ENCODE measurements at places on chromosomes 7 and 10.

- DNase-seq, result no peak
Observed at GRCh38 chr7:110373416-110373815, 717.5 kb upstream of the LRRN3 start.

DNA sequence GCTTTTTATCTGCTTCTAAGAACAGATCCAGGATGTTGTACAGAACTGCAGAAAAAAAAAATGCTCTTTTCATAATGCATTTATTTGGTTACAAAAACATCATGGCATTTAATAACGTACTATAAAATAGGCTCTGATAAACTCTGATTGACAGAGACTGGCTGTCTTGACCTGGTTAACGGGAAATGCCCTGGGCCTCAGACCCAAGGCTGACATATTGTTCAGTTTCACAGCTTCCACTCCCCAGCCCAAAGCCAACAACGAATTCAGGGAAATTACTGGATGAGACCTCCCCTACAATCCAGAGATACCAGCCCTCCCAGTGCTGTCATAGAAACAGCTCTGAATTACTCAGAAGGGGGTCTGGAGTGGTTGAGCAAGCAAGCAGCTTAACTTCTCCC is 260.1 kb downstream of the CREB5 start:
- DNase-seq, result no peak

- DNase-seq, result no peak
Observed at GRCh38 chr7:117021366-117021765, 68.1 kb downstream of the ST7 start.

DNA sequence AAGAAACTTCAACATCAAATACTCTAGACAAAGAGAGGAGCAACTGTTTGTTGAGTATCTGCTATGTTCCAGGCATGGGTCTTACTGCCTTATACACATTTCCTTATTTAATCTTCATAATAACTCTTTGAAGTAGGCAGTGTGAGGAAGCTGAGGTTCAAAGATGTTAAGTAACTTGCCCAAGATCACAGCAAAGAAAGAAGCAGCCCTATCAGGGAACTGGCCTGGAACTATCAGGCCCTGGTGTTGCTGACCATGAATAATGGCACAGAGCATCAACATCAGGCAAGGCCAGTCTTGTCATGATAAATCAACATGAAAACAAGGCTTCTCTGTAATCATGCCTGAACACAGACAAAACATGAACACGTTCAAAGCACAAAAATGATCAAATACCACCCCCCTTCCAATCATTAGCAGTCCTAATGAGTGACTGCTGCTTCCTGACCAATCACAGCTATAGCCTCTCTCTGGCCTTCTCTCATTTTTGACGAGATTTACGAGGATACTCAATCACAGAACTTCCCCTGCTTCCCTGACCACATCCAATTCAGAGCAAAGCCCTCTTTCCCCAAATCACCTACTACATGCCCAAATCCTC is 2.3 kb downstream of the GSDME start:
- no peak for DNase-seq

DNA sequence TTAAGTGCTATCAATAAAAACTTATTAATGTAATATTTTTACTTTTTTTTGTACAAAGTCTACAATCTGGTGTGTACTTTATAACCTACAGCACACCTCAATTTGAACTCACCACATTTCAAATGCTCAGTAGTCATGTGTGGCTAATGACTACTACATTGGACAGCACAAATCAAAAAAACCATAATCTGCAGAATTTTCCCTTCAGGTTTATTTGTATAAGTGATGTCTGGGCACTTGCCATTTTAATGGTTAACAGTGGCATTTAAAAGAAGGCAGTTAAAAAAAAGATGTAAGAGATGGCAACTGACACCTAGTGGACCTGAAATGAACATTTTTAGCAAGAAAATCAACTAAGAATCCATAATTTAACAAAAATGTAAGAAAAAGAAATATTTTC is 124.6 kb upstream of the NRBF2 start:
- no peak for DNase-seq

DNA sequence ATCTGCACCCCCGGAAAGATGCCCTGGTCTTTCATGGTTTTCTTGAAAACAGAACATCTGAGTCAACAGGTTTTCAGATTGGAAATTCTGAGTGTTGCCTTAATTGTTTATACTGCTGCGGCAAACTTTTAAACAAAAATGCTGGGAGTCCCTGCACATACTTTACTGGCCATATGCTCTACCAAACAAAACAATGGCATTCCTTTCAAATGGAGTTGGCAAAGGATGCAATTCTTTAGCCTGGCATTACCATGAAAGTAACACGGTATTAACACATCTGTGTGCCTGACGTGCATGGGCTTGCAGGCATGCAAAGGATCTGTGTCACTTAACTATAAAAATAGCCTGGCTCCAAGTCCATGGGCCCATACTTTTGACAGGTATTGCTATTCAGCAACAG is 4.2 kb downstream of the INHBA start:
- DNase-seq, result no peak

- no peak for DNase-seq
Observed at GRCh38 chr7:50268990-50269389, 35.5 kb upstream of the IKZF1 start.

DNA sequence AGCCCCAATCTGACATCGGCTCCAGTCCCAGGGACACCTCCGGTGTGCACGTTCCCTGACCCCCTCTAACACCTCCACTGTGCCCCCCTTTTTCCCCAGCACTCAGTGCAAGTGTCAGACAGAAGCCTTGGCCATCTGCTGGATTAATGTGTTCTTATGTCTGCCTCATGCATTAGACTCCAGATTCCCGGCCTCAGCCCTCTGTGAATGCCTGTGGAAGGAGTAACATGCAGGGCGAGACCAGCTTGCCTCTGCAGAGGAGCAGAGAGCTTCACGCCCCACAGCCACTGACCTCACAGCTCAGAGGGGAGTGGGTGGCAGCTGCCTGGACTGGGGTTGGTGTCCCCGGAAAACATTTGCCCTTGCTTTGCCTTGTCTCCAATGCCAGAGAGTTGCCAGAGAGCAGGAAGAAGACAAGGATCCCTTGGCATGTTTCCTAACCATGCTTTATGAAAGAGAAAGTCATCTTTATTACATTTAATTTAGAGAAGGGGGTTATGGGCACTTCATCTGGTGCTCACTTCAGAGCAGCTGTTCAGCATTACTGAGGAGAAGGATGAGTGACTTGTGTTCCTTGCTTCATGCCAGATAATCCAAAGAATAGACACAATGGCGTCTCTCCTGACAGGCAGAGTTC is 91.6 kb upstream of the CXCL12 start:
- DNase-seq, result no peak

GRCh38 chr7:99218406-99219184 is 10.7 kb upstream of the KPNA7 start:
- no peak for DNase-seq

GRCh38 chr7:51055039-51055840 is 261.4 kb downstream of the COBL start:
- peak; percentile 90 for DNase-seq

DNA sequence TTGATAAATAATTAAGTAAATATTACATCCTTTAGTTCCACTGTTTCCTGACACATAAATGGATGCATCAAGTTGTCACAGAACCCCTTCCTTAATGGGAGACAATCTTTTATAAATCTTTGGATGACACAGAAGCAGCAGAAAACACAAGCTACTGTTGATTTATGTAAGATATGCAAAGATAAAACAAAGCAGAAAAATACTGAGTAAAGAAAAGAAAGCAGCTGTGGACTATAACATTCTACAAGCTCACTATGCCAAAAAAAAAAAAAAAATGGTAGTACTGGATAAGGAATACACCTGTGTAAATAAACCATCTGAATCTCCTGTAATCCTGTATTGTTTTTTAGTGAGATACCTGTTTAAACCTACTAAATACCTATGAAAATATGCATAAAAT is 92.0 kb upstream of the FAM180A start:
- DNase-seq, result no peak

- no peak for DNase-seq
Observed at GRCh38 chr7:24949884-24950283, 30.1 kb downstream of the OSBPL3 start.

- no peak for DNase-seq
Observed at GRCh38 chr7:55303220-55303619, 61.9 kb upstream of the LANCL2 start.

GRCh38 chr10:60406182-60406581 is 16.5 kb upstream of the ANK3 start:
- no peak for DNase-seq

GRCh38 chr7:137898839-137899721 is 52.3 kb upstream of the DGKI start:
- DNase-seq, result no peak

DNA sequence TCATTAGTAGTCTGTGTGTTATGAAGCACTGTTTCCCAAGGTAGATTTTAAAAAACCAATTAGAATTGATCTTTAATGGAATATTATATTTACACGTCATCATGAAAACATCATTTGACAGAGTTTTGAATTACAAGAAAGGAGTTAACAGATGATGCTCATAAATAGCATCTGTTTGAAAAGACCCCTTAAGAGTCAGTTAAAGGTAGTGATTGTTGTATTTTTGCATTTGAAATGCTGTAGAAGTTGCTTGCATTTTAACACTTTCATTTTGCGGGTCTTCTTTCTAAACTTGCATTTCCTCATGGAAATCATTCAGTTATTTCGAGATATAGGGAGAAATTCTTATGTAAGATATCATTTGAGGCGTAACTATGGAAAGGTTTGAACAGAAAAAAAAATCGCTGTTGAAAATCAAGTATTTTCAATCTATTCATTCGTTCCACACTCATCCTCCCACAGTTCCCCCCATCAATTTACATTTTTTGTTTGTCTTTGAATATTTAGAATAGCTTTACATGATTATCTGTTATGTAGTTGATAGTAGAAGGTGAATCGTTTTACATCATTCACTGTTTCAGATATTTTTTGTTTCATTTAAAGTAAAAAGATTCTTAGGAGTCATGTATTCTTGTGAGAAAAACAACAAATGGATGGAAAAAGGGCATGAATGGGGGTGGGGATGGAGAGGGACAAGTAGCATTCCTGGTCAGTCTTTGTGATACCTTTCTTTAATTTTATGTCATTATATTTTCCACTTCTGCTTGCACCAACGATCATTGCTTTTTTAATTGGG is 3.0 kb upstream of the SKIDA1 start:
- DNase-seq, result no peak

DNA sequence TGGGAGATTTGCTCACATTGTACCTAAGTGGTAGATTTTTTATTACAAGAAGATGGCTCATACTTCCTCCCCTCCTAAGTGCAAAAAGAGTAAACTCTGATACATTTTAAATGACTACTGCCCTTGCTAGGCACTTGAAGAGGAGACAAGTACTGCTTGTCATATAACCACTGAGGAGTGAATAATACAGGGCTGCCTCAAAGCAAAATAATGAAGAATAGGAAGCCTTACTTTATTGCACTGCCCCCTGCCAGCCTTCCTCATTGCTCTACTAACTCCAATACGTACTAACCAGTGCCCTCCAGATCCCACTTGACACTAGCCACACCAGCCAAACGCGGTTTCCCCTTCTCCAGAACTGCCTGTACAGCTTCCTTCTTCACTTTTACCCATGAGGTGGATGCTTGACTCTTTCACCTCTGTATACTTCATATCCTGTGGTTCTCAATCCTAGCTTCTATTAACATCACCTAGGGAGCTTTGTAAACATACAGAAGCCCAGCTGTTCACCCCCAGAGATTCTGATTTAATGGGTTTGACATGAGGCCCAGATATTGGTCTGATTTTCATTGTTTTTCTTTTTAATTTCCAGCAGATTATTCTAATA is 11.7 kb upstream of the MTERF1 start:
- no peak for DNase-seq

GRCh38 chr10:117004227-117005025 is 561 bp downstream of the SHTN1 start:
- DNase-seq, result no peak

- no peak for DNase-seq
Observed at GRCh38 chr7:120097020-120097419, 176.0 kb upstream of the KCND2 start.

- peak; percentile 70 for DNase-seq
Observed at GRCh38 chr10:43128958-43129706, 9.1 kb upstream of the CSGALNACT2 start.

- DNase-seq, result no peak
Observed at GRCh38 chr10:69864321-69864720, 62.6 kb downstream of the COL13A1 start.

GRCh38 chr7:94588075-94588474 is 67.9 kb downstream of the SGCE start:
- no peak for DNase-seq

GRCh38 chr10:1198453-1199344 is 142.5 kb downstream of the WDR37 start:
- no peak for DNase-seq

- DNase-seq, result no peak
Observed at GRCh38 chr7:144122876-144123275, at the start of gene OR2A14. Gene OR2A14, plus strand, starts transcription at chr7:144123176. Its CDS starts 5,937 bp downstream, at chr7:144129113.

DNA sequence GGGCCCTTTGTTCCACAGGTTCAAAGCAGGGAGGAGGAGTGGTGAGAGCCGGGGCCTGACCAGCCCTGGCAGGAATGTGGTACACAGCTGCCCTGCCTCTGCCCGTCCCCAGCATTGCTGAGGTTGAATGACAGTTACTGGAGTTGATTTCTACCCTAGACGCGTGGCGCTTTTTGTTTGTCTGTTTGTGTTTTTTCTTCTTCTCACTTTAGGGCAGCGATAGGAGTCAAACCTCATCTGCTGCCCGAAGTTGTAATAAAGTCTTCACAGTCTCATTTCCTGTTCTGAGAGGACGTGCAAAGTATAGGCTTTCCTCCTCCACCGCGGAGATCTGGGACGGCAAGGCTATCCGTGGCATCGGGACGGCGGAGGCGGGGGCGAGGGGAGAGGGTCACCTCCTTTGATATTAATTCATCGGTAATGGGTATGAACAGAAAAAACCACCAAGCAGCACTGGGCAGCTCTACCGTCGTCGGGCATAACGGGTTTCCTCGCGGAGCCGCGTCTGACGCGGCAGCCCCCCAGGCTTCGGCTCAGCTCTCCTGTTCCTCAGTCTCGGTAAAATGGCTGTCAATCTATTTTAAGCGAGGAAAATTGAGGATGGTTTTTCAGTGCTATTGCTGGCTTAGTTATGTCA is 160.8 kb downstream of the LRMDA start:
- no peak for DNase-seq

DNA sequence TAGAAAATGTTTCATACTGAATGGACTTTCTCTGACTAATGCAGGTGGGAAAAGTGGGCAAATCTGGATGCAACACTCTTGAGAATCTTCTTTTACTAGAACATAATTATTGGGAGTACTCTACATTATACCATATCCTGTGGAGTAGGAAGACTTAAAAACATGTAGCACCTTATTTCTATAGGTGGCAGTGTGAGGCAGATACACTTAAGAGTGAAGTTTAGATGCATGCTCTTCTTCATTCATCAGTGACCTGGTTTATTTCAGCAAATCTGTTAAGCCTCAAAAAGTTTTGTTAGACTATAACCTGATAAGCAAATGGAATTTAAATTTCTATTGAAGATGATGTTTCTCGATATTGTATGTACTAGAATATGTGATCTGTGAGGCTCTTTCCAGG is 1087.1 kb upstream of the LRRN3 start:
- DNase-seq, result no peak

- DNase-seq, result peak; percentile 39
Observed at GRCh38 chr10:21002091-21002878, 105.2 kb upstream of the NEBL start.

All from esophagus muscularis mucosa (tissue), 4 donors.